ENCODE measurements at places on chromosomes 6 and 20.

GRCh38 chr20:53099856-53100255 lies 127.7 kb downstream of the TSHZ2 start:
- no peak overlapping the region for H3K27ac ChIP-seq
- no peaks in the 10 kb centered on the region for H3K27me3 ChIP-seq
- H3K4me1 ChIP-seq: peaks cover 6% of the 10 kb centered on the region
- H3K4me3 ChIP-seq: no peak overlapping the region
- peaks cover 10% of the 10 kb centered on the region for H3K36me3 ChIP-seq

- no peak overlapping the region for H3K4me3 ChIP-seq
- no peaks in the 10 kb centered on the region for H3K27me3 ChIP-seq
- no peaks in the 10 kb centered on the region for H3K36me3 ChIP-seq
- DNase-seq: no peak
- H3K27ac ChIP-seq: no peak overlapping the region
Measured at GRCh38 chr20:868279-868678, 34.8 kb downstream of the FAM110A start.

- H3K36me3 ChIP-seq: no peaks in the 10 kb centered on the region
- H3K27ac ChIP-seq: no peak overlapping the region
- H3K27me3 ChIP-seq: peaks cover 36% of the 10 kb centered on the region
- no peaks in the 10 kb centered on the region for H3K4me1 ChIP-seq
Measured at GRCh38 chr6:28558629-28559028, 32.9 kb downstream of the GPX5 start.

GRCh38 chr20:14299831-14300230 lies 37.6 kb downstream of the FLRT3 start:
- no peaks in the 10 kb centered on the region for H3K36me3 ChIP-seq
- no peaks in the 10 kb centered on the region for H3K27me3 ChIP-seq
- H3K4me3 ChIP-seq: no peak overlapping the region
- no peak for DNase-seq
- H3K27ac ChIP-seq: no peak overlapping the region

Measured in activated CD4-positive, alpha-beta memory T cell treated with anti-CD3 and anti-CD28 coated beads for 36 hours (primary cell).